ENCODE measurements at places on chromosomes 2 and 18.
A peak's percentile ranks its signal among the peaks of the same experiment; 100 is the strongest.

DNA sequence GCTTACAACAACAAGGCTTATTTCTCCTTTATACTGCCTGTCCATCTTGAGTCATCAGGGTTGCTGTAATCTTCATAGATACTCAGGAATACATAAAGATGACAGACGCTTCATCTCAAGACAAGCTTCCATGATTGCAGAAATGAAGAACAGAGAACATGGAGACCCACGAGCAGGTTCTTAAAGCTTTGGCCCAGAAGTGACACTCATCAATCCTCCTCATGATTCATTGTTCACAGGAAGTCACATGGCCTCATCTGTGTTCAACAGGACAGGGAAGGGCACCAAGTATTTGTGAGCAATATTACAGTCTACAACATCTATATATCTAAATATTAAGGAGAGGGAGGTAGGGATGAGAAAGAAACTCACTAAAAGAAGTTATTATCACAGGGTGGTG is 36.5 kb upstream of the PGAP1 start:
- DNase-seq: no peak

DNA sequence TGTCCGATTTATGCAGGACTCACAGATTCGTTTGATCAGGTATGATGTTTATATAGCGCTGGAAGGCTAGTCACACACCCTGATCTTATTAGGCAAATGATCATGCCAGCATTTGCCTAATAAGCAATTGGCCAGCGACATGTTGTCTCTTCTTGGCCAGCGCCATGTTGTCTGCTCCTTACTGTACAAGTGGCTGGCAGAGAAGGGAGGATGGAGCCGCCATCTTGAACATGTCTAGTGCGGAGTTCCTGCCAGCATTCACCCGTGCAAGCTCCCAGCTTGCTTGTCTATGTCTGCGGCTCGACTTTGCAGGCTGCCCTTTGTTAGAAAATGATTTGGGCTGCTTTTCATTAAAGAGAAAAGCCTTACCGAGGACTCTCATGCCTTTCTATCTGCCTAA is 106.3 kb downstream of the TFCP2L1 start:
- no peak for DNase-seq

GRCh38 chr2:179726461-179727180 is 134.8 kb downstream of the ZNF385B start:
- DNase-seq: no peak

DNA sequence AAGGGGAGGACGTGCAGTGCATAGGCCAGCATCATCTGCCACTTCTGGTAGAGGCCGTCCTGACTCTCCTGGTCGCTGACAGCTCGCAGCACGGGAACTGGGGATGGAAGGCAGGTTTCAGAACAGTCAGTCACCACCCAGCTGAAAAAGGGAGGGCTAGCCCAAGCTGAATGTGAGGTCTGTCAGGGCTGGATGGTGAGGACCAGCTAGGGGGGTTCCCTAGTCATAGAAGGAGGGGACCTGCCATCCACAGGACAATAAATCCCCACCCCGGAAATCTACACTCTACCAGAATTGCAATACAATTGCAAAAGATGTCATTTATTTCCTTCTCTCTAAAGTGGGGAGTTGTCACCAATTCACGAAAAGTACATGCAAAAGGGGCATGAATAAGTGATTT is 15.8 kb downstream of the ABCG5 start:
- DNase-seq: no peak

GRCh38 chr2:171391532-171391931 is 42.3 kb downstream of the METTL8 start:
- DNase-seq: no peak

- DNase-seq: no peak
Measured at GRCh38 chr2:144097440-144098225, 422.3 kb downstream of the ZEB2 start.

- DNase-seq: peak; percentile 95
Measured at GRCh38 chr2:88055371-88056128, at the start of gene KRCC1. Gene KRCC1, minus strand, starts transcription at chr2:88055783. Its CDS starts 27,220 bp downstream, at chr2:88028563.

GRCh38 chr2:100580367-100581276 is 17.8 kb downstream of the PDCL3 start:
- DNase-seq: no peak

GRCh38 chr18:25516747-25517498 is 165.0 kb upstream of the ZNF521 start:
- no peak for DNase-seq

DNA sequence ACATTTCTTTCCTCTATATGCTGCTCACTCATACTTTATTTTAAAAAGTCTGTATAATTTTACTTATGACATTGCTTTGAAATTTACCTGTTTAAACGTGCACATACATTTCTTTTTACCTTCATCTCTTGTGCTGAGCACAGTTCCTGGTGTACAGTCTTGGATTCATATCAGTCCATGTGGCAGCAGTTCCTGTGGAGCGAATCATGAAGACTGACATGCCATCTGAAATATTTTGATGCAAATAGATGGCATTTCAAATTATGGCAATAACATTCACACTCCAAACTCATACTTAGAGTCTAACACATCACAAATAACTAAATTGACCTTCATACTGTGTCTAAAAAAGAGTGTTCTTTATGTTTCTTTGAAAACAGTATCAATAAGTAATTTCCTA is 90.3 kb upstream of the CDH2 start:
- DNase-seq: no peak

DNA sequence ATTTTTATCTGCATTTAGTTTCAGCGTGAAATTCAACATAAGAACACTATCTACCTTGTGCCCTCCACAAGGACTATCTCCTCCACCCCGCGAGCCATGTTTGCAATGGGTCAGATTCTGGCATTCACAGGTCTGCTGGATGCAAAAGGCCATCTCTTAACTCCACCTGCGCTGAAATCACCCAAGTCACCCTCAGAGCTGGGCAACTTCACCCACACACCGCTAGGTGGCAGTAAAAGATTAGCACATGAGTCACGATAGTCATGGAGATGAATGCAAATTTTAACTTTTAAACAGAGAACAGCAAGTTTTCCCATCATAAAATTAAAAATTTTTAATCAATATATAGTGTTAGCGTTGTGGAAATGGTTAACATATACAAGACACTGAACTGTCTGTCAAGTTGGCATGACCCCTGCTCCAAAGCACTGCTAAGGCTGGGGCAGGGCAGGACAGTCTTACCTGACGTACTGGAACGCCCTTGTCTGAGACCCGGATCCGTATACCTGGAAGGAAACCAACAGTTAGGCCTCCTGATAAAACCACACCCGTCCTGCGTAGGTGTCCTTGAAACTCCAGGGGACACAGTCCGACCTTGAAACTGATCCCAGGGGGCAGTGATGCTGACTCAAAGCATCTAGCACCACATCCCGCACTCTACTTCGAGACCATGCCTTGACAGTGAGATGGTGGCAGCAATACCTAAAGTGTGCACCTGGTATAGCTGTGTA is 89.6 kb downstream of the UXS1 start:
- DNase-seq: peak; percentile 79

DNA sequence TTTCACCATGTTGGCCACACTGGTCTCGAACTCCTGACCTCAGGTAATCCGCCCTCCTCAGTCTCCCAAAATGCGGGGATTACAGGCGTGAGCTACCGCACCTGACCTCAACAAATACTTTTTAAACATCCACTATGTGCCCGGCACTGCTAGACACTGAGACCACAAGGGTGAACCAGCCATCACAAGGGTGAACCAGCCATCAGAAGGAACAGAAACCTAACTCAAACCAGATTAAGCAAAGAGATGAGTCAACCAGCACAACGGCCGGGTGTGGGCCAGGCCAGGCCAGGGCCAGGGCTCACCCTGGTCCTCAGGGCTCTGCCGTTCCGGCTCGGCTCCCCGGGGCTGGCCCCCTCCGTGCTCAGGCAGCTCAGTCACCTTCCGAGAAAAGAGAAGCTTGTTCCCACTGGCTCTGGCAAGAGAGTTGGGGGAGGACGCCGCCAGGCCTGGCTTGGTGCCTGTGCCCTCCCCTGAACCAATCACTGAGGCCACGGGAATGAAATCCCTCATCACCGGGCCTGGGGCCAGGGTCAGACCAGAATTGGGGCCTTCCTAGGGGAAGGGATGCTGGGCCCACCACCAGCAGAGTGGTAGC is 4.4 kb downstream of the TEX44 start:
- DNase-seq: no peak

DNA sequence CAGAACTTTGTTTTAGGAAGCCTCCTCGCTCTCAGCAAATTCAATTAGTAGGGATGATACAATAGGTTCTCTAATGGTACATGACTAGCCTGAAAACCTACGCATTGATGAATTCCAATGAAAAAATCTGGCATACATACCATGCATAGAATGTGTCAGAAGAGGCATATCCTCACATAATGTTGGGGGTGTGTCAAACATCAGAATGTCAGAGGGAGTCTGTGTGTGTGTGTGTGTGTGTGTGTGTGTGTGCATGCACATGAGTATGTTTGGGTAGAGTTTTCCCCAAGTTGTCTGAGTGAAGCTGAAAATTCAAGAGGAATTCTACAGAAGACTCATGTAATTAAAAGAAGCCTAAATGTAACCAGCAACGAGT is 78.5 kb downstream of the FIGN start:
- DNase-seq: no peak

GRCh38 chr2:121008975-121009374 is 273.3 kb downstream of the GLI2 start:
- DNase-seq: peak; percentile 17

- DNase-seq: no peak
Measured at GRCh38 chr18:23933407-23933806, 81.1 kb upstream of the TTC39C start.

DNA sequence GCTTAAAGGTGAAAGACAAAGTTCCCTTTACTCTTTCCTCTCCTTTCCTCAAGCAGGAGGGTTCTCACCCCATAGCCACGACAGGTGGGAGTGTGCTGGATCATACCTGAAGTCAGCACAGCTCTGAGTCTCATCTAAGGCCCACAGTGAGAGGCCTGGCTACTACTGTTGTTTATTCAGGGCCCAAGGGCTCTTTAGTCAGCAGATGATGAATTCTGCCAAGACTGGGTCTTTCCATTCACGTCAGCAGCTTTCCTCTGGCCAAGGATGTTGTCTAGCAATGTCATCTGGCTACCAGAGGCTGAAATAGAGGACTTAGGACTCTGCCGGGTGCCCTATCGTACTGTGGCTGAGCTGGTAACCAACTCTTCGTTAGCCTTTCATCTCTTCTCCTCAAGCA is 308.4 kb upstream of the THUMPD2 start:
- DNase-seq: no peak

DNA sequence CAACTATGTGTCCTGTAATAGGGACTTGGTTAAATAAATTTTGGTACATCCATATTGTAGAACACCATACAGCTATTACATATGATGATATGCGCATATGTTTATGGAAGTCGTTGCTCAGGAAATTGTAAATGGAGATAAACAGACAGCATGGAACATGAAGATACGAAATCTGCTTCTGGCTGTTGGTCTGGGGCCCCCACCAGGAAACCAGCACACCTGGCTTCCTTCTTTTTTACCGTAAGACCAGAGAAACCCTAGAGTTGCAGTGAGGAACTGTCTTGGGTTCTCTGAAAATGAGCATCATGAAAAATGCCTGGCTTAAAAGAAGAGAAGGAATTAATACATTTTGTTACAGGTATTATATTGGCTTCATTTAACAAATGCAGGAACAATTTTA is 40.8 kb downstream of the SPTBN1 start:
- DNase-seq: peak; percentile 9

DNA sequence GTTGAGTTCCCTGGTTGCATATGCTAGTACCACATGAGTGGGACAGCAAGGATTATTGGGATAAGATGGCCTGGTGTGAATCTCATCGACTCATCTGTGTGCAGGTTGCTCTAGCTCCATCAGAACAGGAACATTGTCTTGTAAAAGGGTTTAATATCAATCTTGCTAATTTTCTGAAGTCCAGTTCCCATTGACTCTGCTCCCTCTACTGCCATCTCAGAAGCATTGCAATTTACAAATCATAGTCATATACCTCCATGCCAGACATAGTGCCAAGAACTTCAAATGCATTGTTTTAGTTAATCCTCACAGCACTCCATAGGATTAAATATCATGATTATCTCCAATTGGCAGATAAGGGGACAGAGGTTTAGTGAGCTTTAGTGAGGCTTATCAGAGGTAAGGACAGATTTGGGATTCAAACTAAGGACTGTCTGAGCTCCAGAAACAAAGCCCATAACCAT is 4.8 kb upstream of the STAT4 start:
- DNase-seq: peak; percentile 39

DNA sequence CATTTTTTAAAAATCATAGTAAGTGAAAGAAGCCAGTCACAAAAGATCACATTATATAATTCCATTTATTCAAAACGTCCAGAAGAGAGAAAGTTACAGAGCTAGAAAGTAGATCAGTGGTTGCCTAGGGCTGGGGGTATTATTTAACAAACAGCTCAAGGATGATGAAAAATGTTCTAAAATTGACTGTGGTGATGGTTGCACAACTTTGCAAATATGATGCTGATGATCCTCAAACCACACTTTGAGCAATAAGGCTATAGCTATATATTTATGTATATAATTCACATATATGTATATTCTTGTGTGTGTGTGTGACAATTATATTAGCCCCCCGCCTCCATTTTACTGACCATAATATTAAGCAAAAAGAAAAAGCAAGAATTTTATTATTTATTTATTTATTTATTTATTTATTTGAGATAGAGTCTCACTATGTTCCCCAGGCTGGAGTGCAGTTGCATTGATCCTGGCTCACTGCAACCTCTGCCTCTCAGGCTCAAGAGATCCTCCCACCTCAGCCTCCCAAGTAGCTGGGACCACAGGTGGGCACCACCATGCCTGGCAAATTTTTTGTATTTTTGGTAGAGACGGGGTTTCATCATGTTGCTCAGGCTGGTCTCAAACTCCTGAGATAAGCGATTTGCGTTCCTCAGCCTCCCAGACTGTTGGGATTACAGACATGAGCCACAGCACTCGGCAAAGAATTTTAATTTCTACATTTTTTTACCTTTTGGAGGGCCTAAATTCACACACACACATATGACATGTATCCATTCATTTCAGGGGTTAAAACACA is 1.9 kb downstream of the WDR12 start:
- no peak for DNase-seq

GRCh38 chr2:200373231-200373630 is 66.7 kb downstream of the SPATS2L start:
- no peak for DNase-seq

DNA sequence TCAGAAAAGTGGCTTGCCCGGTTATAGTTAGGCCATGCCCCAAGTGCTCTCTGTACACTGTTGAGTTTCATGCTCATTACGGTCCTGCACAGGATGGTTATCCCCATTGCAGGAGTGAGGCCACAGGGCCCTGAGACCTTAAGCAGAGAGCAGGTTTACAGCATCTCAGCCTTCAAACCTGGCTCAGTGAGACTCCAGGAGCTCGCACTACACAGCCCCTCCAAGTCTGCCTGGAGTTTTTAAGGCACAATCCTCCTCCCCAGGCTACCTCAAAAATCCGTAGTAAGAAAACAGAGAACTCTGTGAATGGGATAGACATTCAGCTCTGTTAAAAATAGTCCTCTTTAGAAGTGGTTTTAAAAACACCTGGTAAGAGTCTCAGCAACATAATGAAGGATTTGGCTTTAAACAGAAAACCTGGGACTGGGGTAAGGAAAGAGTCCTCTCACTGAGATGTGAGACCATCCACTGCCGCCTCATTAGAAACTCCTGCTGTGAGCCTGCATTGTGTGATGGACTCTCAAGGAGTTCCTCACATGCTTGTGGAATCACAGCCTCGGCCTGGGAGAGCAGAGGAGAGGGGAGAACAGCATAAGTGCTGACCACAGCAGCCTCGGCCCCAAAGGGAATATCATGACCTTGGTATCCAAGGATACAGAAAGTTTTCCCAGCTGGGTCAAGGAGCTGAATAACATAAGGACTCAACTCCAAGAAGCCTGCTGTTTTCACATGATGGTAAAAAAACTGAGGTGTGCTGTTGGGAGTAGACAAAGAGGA is 214.8 kb downstream of the ATAD2B start:
- no peak for DNase-seq
